ENCODE measurements at places on chromosomes 4 and X. TPM values are rescaled to one million over a fixed set of nuclear protein-coding genes. Genes with fewer than 3 reads are reported as not detected.

PABPC1L2B gene
- not detected for total RNA-seq

DNA sequence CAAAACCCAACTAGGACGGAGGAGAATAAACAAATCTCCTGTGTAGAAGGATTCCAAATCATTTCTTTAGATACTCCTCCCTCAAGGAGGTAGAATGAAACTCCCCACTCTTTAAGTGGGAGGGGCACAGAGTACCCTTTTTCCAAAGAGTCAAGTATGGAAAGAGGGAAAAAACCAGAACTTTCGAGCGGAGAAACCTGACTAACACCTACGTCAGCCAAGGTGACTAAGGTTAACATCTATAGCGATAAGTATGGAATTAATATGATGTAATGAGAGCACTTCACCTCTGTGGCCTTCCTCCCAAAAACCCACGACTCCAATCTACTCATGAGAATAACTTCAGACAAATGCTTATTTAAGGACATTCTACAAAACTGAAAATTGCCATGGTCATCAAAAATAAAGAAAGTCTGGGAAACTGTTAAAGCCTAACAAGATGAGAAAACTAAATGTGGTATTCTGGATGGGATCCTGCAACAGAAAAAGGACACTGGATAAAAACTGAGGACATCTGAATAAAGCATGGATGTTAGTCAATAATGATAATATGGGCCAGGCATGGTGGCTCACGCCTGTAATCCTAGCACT is 157.0 kb upstream of the MAP3K15 start:
- peak; percentile 81 for DNase-seq

AADAT gene
- total RNA-seq: 0.64 TPM

- DNase-seq: no peak
These were observed 86.9 kb upstream of the COX18 start for GRCh38 chr4:73156394-73156793.

- DNase-seq: no peak
These were observed 127.2 kb upstream of the RPS6KA3 start for GRCh38 chrX:20393944-20394343.

CFAP299 gene
- total RNA-seq: not detected

All from bronchial epithelial cell (primary cell).